ENCODE measurements at places on chromosomes 2 and 18.

GRCh38 chr18:10072671-10073175, 158.9 kb downstream of the VAPA start:
- DNase-seq: peak; percentile 21

- DNase-seq: no peak
Measured at GRCh38 chr2:1974397-1974796, 230.1 kb upstream of the PXDN start.

- DNase-seq: no peak
Measured at GRCh38 chr18:80145196-80145804, 36.2 kb downstream of the ADNP2 start.

DNA sequence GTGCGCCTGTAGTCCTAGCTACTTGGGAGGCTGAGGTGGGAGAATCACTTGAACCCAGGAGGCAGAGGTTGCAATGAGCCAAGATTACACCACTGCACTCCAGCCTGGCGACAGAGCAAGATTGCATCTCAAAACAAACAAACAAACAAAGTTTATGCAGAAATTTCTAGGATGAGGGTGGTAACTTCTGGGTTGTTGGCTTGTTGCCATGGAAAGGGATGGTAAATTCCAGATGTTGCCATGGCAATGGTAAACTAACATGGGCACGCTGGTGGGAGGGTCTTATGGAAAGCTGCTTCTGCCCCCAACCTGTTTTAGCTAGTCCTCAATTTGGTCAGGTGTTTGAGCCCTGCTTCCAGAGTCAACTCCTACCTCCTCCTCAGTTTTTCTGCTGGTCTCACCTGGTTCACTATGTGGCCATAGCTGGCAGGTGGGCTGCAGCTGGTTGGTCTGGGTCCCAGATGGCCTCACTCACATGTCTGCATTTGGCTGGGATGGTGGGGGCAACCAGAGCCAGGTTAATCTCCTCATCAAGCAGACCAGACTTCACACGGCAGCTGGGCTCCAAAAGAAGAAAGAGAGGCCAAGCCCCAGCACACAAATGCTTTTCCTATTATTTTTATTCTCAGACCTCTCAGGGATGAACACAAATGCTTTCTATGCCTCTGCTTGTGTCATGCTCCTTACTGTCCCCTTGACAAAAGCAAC, 26.6 kb upstream of the TEX44 start:
- no peak for DNase-seq

GRCh38 chr18:79944126-79944731, 7.2 kb downstream of the SLC66A2 start:
- DNase-seq: no peak

GRCh38 chr2:72754628-72755320, 71.1 kb downstream of the EXOC6B start:
- no peak for DNase-seq

GRCh38 chr2:42250925-42251324, 81.8 kb downstream of the EML4 start:
- DNase-seq: no peak

- no peak for DNase-seq
Measured at GRCh38 chr2:9518163-9518562, 37.5 kb downstream of the ADAM17 start.

DNA sequence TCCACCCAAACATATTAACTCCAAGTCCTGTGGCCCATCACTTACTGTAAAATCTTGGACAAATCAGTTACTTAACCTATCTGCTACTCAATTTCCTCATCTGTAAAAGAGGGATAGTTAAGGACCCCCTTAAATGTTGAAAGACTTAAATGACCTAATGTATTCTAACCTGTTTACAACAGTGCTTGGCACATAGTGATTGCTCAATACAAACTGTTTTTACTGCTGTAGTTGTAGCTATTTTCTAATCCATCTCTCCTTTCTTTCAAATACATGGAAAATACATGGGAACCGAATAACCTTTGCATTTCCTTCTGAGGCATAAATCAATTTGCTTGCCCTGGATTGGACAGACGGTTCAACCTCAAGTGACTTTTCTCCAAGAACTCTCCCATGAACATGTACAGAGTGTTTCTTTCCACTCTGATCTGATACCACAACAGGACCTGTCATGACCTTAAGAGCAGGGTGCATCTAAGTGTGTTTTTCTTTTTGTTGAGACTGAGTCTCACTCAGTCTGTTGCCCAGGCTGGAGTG, 2.7 kb downstream of the LNPK start:
- no peak for DNase-seq

DNA sequence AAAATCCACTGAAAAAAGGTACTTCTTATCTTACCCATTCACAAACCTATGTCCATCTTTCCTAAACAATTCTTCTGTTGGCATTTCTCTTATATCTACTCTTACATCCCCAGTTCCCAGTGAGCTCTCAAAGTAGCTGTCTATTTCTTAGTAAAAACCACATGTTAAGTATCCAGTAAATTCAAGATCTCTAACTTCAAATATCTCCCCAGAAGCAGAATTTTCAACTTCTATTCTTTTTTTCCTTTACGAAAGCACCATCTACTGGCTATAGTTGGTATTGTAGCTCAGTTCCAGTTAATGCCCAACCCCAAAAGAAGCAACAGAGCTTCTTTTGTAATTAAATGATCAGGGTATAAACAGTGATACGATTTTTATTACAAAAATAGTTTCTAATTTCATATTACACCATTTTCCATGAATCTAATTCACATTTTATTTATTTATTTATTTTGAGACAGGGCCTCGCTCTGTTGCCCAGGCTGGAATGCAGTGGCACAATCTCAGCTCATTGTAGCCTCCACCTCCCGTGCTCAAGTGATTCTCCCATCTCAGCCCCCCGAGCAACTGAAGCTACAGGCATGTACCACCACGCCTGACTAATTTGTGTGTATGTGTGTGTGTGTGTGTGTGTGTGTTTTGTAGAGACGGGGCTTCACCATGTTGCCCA, 28.5 kb downstream of the HRH4 start:
- peak; percentile 91 for DNase-seq

DNA sequence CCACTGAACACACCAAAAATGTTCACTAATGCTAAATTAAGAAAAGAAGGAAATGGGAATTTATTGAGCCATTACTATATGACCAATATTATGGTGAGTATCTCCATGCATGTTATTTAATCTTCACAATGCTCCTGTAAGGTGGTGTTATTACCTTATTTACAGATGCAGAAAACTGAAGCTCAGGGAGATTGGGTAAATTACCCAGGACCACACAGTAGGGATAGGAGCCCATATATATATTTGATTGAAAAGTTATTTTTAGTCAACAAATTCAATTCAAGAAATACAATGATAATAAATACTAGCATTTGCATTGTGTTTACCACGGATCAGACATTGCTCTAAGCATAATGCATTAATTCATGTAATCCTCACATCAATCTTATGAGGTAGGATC, 202.2 kb upstream of the FBXO11 start:
- no peak for DNase-seq

DNA sequence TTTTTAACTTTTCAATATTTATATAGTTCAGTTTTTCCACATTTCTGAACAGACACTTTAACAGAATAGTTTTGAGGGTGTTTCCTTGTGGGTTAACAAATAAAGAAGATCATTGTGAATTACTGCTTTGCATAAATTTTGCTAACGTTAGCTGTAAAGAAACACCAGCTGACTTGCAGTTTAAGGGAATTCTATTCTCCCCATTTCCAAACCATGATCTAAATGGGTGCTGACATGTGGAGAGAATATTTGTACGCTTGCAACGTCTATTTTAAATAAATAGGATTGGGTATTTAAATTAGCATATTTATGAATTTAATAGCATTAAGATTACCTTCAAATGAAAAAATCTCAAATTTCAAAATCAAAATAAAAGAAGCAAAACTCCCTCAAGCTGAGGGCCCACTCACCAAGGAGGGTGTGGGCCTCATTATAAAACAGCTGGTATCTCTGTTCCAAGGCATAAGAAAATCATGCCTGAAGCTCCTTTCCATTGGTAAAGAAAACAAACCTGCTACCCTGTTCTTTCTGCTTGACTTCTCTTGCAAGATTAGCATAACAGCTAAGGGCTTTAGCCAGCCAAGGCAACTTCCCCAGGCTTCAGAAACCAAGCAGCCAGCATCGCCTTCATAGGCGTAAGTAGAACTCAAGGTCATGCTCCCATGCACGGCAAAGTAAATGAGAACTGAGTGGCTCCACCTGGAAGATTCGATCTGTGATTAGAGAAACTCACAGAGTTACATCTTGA, 3.2 kb downstream of the MRO start:
- DNase-seq: no peak

DNA sequence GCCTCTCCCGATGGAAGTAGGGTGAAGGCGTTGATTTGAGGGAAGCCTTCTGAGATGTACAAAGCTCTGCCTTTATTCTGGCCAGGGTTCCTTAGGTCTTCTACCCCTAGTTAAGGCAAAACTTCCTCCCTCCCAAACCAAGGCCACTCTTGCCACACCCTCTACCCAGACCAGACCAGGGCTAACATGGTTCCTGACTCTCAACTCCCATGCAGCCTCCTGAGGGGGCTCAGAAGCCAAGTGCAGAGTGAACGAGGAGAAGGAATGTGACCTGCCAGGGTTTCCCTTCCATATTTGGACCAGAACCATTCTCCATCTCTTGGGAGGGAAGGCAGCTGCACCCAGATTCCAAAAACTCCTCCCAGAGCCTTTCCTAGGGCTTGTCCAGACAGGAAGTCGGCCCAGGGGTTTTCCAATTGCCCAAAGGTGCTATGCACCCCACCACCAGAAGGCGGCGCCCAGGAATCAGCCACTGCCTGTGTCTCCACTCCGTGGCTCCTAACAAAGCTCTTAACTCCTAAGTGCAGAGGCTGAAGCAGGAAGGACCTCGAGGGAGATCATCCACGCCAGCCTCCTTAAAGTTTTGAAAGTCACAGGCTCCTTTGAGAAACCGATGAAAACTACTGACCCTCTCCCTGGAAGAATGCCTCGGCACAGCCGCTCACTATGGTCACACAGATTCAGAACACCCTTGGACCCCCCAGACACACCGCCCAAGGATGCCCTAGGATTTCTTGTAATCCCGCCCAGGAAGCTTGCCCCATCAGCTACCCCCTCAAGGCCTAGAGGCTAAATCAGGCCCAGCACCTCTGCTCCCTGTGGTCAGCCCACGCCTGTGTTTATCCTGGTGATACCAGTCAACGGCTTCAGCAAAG, 157.8 kb downstream of the SMAD2 start:
- DNase-seq: peak; percentile 73

- DNase-seq: no peak
Measured at GRCh38 chr2:179429060-179429471, 164.4 kb upstream of the SESTD1 start.

- no peak for DNase-seq
Measured at GRCh38 chr2:163734881-163735684, 725 bp downstream of the FIGN start.

DNA sequence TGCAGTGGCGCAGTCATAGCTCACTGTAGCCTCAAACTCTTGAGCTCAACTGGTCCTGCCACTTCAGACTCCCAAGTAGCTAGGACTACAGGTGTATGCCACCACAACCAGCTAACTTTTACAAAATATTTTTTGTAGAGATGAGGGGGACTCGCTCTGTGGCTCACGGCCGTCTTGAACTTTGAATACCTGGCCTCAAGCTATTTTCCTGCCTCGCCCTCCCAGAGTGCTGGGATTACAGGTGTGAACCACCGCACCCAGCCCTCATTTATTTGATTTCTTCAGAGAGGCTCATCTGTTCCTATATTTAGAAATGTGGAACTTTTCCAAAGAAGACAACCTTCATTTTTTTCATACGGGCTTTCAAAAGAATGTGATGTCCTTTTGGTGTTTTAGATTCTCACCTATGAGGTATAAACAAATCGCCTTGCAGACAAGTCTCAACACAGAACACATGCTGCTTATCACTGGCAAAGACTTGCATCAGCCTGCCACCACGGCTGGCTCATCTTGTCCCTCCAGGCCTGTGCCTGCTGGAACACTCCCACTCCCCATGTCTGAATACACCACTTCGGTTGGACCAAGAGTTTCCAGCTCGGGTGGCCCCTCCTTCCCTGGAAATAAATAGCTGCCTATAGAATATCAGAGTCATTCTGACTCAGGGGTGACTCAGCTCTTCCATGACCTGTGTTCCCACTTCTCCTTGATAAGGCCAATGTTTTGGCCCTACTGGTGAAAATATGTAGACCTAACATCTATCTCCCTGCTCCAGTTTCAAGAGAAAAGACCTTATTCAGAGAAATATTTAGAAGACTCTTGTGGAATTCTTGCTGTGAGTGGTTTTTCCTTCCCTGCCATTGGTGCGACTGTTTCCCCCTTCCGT, 202.6 kb downstream of the TGIF1 start:
- DNase-seq: peak; percentile 100

DNA sequence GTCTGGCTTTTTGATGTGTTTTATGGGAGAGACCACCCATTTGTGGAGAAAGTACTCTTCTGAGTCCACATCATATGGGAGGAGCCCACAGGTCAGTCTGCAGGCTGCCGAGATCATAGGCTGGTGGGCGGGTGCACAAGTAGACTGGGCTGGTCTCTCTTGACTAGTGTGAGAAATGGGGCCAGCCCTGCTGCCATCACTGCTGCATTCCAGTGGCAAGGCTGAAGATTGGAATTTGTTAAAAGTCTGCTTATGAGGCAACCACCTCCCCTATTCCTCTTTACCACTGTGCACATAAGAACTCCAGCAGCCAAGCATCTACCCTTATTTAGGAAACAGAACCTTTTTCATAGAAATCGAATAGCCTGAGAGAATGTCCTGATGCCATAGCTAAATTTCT, 200.7 kb downstream of the DIS3L2 start:
- DNase-seq: no peak

DNA sequence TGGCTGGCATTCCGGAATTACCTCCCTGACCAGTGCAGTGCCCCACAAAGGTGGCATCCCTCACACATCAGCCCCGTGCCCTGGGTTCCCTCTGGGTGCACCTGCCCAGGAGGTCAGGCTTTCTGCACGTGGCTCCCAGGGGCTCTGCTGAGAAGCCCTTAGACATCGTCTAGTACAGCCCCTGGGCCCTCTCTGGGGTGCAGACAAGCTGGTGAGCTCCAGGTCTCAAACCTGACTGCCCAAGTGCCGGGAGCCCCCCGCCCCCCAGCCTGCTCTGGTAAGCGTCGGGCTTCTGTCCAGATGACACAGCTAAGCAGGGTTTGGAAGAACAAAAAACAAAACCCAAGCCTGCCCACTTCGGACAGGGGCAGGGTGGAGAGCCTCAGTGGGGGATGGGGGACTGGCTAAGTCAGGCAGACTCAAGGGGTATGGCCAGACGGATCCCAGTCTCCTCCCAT, 20.2 kb downstream of the TWIST2 start:
- no peak for DNase-seq

DNA sequence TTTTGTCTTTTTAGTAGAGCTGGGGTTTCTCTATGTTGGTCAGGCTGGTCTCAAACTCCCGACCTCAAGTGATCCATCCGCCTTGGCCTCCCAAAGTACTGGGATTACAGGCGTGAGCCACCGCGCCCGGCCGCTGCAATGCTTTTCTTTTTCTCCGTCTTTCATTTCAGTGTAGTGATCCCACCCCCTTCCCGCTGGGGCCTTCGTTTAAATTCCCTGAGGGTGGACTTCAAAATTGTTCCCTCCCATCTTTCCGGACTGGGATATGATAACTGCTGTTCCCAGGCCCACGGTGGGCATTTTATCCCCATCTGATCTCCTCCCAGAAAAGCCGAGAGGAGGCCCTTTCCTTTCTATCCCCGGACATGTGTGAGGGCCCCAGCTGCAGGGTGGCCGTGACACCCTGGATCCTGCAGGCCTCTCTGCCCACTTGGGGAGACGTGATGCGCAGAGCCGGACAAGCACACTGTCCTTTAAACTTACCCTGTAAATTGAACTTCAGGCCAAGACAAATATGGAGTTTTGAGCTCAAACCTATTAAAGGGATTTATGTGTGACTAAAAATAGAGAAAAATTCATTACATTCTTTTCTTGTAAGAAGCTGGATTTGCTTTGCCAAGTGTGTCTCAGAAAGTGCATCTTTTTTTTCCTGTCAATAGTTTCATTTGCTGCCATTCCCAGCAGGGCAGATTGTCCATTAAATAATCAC, 54.5 kb upstream of the AFF3 start:
- no peak for DNase-seq
